ENCODE measurements at places on chromosomes 4 and X. TPM values are rescaled to one million over a fixed set of nuclear protein-coding genes. Genes with fewer than 3 reads are reported as not detected.

NOX1 gene
- polyA plus RNA-seq, result 0.69 TPM

SFRP2 gene
- 18.9 TPM for polyA plus RNA-seq

STOX2 gene
- polyA plus RNA-seq, result 11.3 TPM

ARHGAP36 gene
- polyA plus RNA-seq, result 0.09 TPM

SPANXA2 gene
- polyA plus RNA-seq, result not detected

CTAG1A gene
- not detected for polyA plus RNA-seq

NEUROG2 gene
- polyA plus RNA-seq, result not detected

GRIA2 gene
- 0.82 TPM for polyA plus RNA-seq

P2RY8 gene
- 0.95 TPM for polyA plus RNA-seq

GAGE12C gene
- polyA plus RNA-seq, result not detected

DKK2 gene
- polyA plus RNA-seq, result 1.3 TPM

GPRIN3 gene
- 8.0 TPM for polyA plus RNA-seq

RHOH gene
- 0.34 TPM for polyA plus RNA-seq

RAB40A gene
- polyA plus RNA-seq, result 4.7 TPM
